ENCODE measurements at places on chromosomes 16 and 17.

DNA sequence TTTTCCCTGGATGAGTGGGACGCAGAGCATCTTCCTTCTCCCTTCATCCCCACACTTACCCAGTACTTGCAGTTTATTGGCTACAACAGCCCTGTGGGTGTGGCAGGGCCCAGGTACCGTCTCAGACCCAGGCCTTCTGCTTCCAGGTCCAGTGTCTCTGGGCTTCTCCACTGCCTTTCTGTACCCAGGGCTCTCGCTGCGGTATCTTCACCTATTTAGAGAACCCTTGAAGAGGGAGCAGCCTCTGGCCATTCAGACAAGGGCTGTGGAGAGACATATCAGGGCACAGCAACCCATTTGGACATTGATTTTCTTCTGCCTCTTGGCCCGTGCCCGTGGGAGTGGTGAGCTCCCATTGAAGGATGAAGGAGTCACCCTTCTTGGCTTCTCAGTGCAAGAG is 17.3 kb downstream of the TBX4 start:
- DNase-seq, result no peak

- no peak for DNase-seq
Measured at GRCh38 chr16:86697715-86698114, 119.4 kb downstream of the FOXL1 start.

DNA sequence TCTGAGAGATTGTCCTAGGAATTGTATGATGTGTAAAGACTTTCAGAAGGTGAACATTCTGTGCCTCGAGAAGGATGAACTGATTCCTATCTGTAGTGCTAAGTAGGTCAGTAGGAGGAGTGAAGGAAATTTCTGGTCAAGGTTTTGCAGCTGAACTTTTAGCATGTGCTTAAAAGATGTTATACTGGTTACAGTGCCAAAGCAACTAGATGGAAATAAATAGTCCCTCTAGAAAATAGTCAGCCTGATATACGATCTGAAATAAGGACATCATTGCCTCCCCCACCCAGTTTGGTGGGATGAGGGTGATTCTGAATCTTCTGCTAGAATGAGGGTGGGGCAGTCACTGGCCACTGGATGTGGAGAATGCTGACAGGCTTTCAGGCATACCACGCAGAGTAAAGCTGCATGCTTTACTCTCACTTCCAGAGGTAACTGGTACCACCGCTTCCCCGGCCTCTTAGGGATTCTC is 57.2 kb upstream of the VPS4A start:
- no peak for DNase-seq

DNA sequence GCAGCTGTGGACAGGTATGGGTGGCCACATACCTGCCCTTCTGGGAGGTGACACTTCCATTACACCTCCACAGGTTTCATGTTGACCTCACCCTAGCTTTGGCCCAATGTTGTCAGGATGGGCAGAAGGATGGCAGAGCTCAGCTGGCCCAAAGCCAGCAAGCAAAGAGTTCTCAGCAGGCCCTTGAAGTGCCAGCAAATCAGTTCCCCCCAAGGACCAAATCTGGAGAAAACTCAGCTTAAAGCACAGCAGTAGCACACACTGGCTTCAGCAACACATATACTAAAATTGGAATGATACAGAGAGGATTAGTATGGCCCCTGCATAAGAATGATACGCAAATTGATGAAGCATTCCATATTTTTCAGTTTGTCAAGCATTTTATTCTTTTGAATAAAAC is 13.4 kb downstream of the ARL4D start:
- no peak for DNase-seq

DNA sequence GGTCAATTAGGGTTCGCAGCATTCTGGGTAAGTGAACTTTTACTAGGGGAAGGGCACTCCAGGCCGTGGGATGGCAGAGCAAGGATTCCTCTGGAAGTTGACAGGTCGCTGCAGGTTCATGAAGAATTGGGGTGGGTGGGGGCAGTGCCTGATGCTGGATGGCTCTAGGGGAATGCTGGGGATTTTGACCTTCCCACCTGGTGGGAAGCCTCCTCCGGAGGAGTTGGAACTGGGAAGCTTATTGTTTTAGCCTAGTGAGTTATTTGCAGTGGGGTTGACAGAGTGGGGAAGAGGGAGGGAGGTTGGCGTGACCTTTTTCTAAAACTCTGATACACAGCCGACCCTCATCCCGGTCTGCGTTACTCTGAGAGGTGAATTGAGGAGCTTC is 606 bp upstream of the C17orf113 start:
- DNase-seq, result no peak

- DNase-seq, result no peak
Measured at GRCh38 chr17:61409301-61410112, 9.9 kb downstream of the TBX2 start.

DNA sequence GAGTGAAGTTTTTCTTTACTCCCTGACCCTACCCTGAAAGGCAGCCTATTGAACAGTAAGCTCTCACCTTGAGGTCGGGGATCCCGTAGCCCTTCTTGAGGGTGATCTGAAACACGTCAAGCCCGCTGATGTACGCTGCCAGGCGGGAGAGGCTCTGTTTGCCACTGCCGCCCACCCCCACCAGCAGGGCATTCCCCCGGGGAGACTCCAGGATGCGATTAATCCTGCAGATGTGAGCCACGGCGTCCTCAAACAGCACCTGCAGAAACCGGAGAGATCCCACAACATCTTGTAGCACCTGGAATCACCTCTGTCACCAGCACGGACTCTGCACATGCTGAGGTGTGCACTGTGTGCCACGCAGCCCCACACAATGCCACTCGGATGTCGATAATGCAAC is 96.8 kb downstream of the PGS1 start:
- DNase-seq, result no peak

- no peak for DNase-seq
Measured at GRCh38 chr16:26605626-26606271, 461.0 kb upstream of the C16orf82 start.

GRCh38 chr17:64103391-64104364 is 26.3 kb downstream of the ERN1 start:
- no peak for DNase-seq

DNA sequence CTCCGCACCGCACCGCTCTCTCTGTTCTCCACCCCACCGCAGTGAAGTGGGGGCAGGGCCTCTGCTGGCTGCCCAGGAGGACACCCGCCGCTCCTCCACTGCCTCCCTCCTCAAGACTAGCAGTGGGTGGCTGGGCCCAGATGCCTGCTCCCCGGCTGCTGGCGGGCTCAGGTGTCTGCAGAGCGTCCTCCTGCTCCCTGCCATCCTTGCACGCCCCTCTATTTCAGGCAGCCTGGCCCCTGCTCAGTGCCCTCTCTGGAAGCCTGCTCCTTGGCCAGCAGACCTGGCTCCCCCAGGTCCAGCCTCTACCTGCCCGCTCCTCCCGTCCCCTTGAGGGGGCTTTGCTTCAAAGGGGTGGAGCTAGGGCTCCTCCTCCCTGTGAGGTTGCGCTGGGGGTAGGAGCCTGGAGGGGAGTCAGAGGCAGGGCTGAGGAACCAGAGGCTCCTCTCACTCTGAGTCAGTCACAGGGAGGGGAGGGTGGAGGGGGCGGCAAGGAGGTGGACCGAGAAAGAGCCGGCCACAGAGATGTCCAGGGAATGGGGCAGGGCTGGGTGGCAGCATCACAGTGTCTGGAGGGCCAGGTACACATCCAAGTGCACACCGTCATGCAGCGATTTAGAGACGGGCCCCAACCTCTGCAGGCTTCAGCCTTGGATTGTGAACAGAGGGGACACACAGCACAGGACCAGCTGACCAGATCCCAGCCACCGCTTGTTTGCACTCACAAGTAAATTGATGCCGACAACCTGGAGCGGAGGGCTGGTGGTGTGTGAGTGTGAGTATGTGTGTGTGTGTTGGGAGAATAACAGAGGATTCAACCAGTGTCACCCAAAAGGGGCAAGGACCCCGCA is 9.8 kb upstream of the TMEM92 start:
- DNase-seq, result no peak
